Osteocyte (in vitro differentiated cells): ENCODE measurements at places on chromosomes 3 and 15. TPM values are rescaled to one million over a fixed set of nuclear protein-coding genes. Genes with fewer than 3 reads are reported as not detected.

GRCh38 chr15:28125673-28126651 lies 26.8 kb upstream of the OCA2 start:
- DNase-seq: no peak

DNA sequence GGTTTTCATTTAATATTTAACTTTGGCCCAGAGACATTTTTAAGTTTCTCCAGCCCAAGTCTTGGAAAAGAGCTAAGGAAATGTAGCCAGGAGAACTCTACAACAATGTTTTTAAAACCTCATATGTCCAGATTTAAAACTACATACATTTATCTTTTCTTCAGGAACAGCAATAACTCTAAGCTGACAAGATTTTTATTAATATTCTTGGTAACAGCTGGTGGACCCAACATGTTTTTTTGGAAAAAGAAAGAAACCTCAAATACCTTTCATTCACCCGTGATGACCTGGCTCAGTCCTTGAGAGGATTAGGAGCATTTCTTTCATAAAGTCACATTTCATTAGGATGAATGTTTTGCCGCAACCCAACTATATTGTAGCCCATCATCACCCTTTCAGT lies 50.4 kb upstream of the CMSS1 start:
- DNase-seq: no peak

GRCh38 chr3:105367406-105368213 lies 901 bp downstream of the ALCAM start:
- peak; percentile 85 for DNase-seq

- no peak for DNase-seq
These were observed 122.2 kb downstream of the RORA start for GRCh38 chr15:61106889-61107288.

DNA sequence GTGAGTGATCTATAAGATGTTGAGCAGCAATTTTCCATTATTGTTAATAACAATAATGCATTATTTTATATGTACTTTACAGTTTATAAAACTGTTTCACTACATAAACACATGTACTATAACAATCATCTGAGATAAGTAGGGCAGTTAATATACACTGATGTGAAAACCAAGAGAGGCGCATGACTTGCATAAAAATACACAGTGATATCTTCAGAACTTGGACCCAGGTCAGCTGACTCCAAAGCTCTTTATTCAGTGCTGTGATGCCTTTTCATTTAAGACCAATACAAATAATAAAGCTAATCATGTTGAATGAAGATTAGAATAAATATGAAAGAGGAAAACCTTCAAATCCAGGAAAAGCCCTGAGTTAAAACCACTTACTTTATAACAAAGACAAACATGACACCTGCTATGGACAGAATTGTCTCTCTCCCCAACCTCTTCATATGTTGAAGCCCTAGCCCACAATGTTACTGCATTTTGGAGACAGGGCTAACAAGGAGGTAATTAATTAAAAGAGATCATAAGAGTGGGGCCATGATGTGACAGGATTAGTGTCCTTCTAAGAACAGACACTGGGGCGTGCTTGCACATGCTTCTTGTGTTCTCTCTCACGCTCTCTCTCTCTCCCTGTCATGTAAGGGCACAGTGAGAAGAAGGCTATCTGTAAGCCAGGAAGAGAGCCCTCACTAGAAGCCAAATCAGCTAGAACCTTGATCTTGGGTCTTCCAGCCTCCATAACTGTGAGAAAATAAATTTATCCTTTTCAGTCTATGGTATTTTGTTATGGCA lies 55.8 kb upstream of the TSPAN3 start:
- DNase-seq: no peak

DNA sequence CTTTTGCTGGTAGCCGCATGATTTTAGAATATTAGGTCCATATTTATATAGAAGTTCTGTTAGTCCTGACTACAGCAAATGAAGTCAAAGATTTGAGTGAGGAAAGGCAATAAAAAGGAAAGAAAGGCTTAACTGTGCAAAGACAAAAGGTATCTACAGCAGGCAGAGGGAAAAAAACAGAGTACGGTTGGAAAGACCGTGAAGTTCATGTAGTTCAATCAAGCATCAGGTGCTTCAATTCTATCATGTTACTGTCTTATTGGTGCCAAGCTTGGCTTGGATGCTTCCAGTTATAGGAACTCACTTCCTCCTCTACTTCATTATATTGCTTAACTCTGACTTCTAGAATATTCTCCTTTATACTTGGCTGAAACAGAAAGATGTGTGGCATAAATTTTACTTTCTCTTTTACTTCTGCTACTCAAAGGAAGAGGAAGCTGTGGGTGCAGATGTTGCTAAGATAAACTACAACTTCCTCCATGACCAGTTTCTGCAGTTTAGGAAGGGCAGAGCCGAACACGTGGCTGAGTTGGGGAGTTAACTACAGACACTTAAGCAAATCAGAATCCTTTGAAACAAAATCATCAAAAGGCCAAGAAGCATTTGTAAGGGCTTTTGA lies 72.6 kb upstream of the ZBED2 start:
- no peak for DNase-seq

GRCh38 chr15:38670128-38671005 lies 105.8 kb upstream of the RASGRP1 start:
- DNase-seq: no peak

GRCh38 chr3:66532160-66532587 lies 31.4 kb upstream of the LRIG1 start:
- no peak for DNase-seq

GRCh38 chr15:90481023-90481422 lies 48.7 kb upstream of the CRTC3 start:
- DNase-seq: no peak

- DNase-seq: no peak
These were observed 14.0 kb upstream of the TMEM212 start for GRCh38 chr3:171828902-171829770.

DNA sequence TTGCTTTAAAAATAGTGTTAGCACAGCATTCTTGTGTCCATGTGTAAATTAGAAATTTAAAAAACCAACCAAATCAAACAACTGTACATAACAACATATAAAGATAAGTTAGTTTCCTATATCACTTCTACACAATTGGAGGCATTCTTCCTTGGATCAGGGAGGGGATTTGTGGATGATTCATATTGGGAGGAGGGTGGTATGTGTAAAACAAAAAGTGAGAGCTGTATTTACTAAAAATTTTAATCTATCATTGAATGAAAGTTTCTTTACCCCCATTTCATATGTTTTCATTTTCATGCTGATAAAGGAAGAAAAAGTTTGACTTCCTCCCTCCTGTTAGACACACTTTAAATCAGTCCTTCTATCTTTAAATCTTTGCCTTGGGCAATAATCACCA lies 325.0 kb downstream of the SATB1 start:
- no peak for DNase-seq

Gene AGBL1
- not detected in 2 replicates for total RNA-seq

Gene PIF1
- 4.2 and 4.8 TPM in 2 replicates for total RNA-seq
